ENCODE measurements at places on chromosomes 5 and 9. TPM values are rescaled to one million over a fixed set of nuclear protein-coding genes. Genes with fewer than 3 reads are reported as not detected.

Gene LHX6
- total RNA-seq: not detected

Gene LSM11
- total RNA-seq: 1.7 TPM

Gene FLT4
- total RNA-seq: 0.09 TPM

Gene CDC25C
- 0.26 TPM for total RNA-seq

Gene ZDHHC11B
- 0.32 TPM for total RNA-seq

Gene MAST4
- 3.9 TPM for total RNA-seq

Data from bronchial smooth muscle cell (primary cell).